Effector memory CD4-positive, alpha-beta T cell (primary cell): ENCODE measurements at places on chromosomes 6 and 20.

DNA sequence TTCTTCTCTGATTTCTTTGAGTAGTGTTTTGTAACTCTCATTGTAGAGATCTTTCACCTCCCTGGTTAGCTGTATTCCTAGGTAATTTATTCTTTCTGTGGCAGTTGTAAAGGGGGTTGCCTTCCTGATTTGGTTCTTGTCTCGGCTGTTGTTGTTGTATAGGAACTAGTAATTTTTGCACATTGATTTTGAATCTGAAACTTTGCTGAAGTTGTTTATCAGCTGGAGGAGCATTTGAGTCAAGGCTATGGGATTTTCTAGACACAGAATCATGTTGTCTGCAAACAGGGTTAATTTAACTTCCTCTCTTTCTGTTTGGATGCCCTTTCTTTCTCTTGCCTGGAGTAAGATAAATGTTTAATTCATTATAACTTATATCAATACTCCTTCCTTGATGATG, 86.4 kb downstream of the OLIG3 start:
- H3K27ac ChIP-seq, result no peak overlapping the region
- no peaks in the 10 kb centered on the region for H3K36me3 ChIP-seq
- no peaks in the 10 kb centered on the region for H3K4me1 ChIP-seq
- DNase-seq, result no peak
- H3K27me3 ChIP-seq, result no peaks in the 10 kb centered on the region
- H3K4me3 ChIP-seq, result no peak overlapping the region

DNA sequence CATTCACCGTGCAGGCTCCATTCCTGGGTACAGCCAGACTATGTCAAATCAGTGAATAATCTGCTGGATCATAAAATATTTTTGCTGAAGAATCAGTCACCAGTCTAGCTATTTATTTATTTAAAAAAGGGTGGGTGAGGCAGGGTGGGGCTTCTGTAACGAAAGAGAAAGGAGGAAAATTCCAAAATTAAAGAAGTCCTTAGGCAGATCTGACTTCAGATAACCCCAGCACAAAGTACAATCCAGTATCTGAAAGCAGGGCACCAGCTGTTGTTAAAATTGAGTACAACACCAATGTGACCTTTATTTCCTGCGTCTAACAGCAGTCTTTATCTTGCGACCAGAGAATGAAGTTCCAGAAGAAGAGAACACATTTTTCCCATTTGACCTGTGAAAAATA, 15.7 kb downstream of the FAM8A1 start:
- H3K36me3 ChIP-seq, result peaks cover 38% of the 10 kb centered on the region
- no peak overlapping the region for H3K4me3 ChIP-seq
- H3K27me3 ChIP-seq, result no peaks in the 10 kb centered on the region
- no peak for DNase-seq

- no peak overlapping the region for H3K4me3 ChIP-seq
- peaks cover 39% of the 10 kb centered on the region for H3K36me3 ChIP-seq
- no peak for DNase-seq
- H3K27ac ChIP-seq, result no peak overlapping the region
- no peaks in the 10 kb centered on the region for H3K4me1 ChIP-seq
Observed at GRCh38 chr20:51462566-51463276, 79.8 kb downstream of the NFATC2 start.

GRCh38 chr6:11093376-11093625, 333 bp upstream of the SMIM13 start:
- peak overlapping the region; percentile 92 for H3K27ac ChIP-seq
- DNase-seq, result no peak
- H3K27me3 ChIP-seq, result no peaks in the 10 kb centered on the region
- peaks cover 10% of the 10 kb centered on the region for H3K4me1 ChIP-seq
- no peaks in the 10 kb centered on the region for H3K36me3 ChIP-seq
- peak overlapping the region; percentile 97 for H3K4me3 ChIP-seq

DNA sequence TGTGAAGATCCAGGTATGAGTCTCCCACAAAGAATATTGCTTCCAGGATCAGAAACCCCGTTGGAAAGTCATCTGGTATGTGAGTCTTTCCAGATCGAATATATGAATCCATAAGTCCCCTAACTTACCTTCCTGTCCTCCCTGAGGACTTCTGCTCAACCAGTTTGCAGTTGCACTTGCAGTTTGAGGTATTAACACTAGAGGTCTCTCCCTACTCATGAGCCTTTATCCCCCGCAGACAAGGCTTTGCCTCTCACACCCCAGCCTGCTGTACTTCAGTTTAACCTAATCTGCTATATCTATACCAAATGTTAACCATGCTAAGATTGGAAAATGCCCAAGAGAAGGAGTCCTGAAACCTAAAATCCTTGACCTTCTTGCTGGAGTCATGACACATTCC, 135.3 kb upstream of the DEFB112 start:
- H3K4me3 ChIP-seq, result no peak overlapping the region
- no peak overlapping the region for H3K27ac ChIP-seq
- no peaks in the 10 kb centered on the region for H3K27me3 ChIP-seq
- no peak for DNase-seq

DNA sequence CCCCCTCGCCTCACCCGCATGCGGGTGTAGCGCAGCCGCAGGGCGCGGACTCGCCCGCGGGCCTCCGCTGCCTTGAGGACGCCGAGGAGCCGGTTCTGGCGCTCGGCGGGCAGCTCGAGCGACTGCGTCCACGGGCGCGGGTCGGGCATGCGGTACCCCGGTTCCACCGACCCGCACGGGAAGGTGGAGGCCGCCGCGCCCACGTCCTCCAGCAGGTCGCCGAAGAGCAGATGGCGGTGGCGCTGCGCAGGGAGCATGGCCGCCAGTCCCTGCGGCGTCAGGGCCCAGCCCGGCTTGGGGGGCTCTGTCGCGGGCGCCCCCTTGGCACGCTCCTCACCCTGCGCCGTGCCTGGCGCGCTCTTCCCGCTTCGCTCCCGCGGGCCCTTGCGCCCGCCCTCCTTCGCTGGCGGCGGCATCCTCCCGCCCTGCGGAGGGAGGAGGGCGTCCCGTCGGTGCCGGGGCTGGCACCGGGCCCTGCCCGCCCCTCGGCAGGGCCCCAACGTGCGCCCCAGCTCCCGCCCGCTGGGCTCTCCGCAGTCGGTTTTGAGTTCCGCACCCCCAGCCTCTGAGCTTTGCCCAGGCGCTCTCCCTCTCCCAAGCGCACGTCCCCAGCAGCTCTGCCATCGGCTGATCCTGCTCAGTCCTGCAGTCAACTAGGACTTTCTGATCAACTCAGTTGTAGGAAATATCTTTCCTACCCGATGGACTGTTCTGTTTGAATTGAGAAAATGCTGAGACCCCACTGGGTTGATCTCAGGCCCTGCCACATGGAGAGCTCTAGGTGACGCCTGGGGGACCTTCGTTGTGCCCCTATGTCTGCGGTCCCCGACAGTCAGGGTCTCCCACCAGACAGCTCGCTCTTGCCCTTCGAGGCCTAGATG, at the start of gene LKAAEAR1:
Gene LKAAEAR1 (minus strand): TSS at position 595 of the 881 bp plus-strand sequence. CDS start 179 bp downstream, at position 416.
- no peak within 1 kb of the TSS for H3K27ac ChIP-seq
- H3K36me3 ChIP-seq, result no peaks in the 10 kb centered on the region
- H3K27me3 ChIP-seq, result no peaks in the 10 kb centered on the region
- DNase-seq, result no peak
- H3K4me3 ChIP-seq, result peak within 1 kb of the TSS; percentile 55
- peaks cover 28% of the 10 kb centered on the region for H3K4me1 ChIP-seq

GRCh38 chr6:158780988-158781691, 38.0 kb downstream of the EZR start:
- peaks cover 89% of the 10 kb centered on the region for H3K36me3 ChIP-seq
- H3K4me1 ChIP-seq, result peaks cover 6% of the 10 kb centered on the region

DNA sequence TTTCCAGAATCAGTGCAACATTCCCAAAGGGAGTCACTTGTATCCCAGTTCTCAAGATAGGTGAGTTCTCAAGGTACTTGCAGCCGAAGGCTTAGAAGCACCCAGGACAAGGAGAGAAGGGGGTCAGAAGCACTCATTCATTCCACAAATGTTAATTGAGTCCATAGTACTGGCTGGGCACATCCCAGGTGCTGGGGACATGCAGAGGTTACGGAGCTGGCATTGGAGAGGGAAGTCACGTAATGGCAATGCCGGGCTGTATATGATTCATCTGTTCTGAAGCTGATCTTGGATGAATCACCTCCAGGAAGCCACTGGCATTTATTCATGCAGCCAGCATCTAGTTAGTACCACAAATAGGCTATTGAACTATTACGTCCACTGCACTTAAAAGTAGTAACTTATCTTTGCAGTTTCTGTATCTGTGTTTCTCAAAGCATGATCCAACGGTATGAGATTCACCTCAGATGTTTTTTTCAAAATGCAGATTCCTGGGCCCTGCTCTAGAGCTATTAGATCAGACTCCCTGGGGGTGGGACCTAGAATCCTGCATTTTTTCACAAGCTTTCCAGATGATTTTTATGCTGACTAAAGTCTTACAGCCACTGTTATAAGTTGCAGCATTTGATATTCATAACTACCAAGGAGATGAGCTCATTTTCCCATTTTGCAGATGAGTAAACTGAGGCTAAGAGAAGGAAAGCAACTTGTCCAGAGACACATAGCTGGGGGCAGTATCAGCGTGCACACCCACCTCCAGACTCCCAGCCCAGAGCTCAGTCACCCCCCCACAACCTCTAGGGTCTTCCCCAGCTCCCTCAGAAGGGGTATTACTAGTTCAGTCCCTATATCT, 44.1 kb upstream of the ID1 start:
- no peak overlapping the region for H3K27ac ChIP-seq
- H3K27me3 ChIP-seq, result no peaks in the 10 kb centered on the region
- H3K4me3 ChIP-seq, result no peak overlapping the region
- H3K4me1 ChIP-seq, result peaks cover 8% of the 10 kb centered on the region

DNA sequence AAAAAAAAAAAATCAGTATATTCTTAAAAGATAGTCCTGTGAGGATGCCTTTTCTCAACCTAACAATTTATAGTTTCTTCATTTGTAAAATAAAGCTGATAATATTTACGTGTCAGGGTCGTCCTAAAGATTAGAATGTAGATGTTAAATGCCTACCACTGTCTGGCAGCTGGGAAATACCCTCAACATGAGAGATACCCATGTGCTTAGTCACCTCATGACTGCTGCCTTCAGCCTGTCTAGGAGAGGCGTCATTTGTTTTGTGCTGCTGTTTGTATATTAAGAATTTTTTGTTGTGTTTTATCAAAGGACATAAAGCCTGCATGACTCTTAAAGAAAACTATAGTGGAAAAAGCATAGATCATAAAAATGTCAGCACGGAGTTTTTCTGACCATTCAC, 9.5 kb downstream of the FAM120B start:
- no peak for DNase-seq
- H3K27me3 ChIP-seq, result no peaks in the 10 kb centered on the region
- no peaks in the 10 kb centered on the region for H3K4me1 ChIP-seq
- no peak overlapping the region for H3K4me3 ChIP-seq
- no peak overlapping the region for H3K27ac ChIP-seq

DNA sequence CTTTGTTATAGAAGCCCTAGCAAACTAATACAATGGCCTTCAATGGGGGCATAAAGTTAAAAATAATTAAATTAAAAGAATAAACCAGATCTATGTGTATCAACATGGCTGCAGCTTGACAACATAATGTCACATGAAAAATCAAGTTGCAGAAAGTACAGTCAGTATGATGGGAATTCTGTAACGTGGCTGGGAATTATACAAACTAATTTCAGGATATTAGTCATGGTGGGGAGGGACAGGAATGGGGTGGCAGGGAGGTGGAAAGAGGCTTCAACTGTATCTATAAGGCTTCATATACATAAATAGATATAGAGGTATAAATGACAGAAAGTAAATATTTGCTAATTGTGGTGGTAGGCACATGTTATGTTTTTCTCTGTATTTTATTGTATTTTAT, 107.1 kb downstream of the UNC5CL start:
- H3K4me3 ChIP-seq, result no peak overlapping the region
- H3K27ac ChIP-seq, result no peak overlapping the region

- H3K4me1 ChIP-seq, result no peaks in the 10 kb centered on the region
- H3K27me3 ChIP-seq, result no peaks in the 10 kb centered on the region
- H3K4me3 ChIP-seq, result no peak overlapping the region
- H3K27ac ChIP-seq, result no peak overlapping the region
- peak; percentile 19 for DNase-seq
Observed at GRCh38 chr6:127302728-127303660, 36.3 kb downstream of the RNF146 start.

DNA sequence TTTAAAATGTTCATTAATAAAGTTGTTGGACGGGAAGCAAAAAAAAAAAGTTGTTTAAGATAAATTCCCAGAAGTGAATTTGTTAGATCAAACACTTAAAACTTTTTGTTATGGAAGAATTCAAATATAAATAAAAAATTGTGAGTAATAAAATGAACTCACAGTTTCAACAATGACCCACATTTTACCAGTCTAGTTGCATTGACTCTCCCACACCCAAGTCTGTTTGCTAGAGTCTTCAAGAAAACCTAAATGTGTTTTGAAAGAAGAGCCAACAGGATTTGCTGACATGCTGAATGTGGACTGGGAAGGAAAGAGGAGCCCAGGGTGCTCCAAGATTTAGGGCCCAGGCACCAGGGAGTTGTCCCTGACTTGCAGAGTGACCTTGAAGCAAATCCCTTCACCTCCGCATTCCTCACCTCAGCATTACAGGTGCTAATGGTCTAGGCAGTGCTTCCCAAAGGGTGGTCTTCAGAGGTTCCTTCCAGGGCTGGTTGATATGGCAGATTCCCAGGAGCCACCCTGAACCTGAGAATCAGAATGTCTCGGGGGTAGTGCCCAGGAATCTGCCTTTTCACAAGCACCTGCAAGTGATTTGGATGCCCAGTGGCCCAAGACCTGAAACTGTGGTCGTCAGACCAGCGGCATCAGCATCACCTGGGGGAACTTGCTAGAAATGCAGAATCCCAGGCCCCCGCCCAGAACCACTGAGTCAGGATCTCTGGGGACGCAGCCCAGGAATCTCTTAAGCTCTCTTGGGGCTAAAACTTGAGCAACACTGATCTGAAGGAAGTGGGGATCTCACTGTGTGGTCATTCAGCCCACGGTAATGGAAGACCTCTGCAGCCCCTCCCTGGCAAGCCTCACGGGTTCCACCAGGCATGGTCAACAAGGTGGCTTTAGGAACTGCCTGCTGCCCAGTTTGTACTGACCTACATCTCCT, 31.1 kb downstream of the POFUT1 start:
- H3K27me3 ChIP-seq, result no peaks in the 10 kb centered on the region
- no peak overlapping the region for H3K27ac ChIP-seq
- no peak overlapping the region for H3K4me3 ChIP-seq
- no peak for DNase-seq
- H3K4me1 ChIP-seq, result no peaks in the 10 kb centered on the region

GRCh38 chr6:169092375-169092774, 161.3 kb downstream of the THBS2 start:
- H3K27ac ChIP-seq, result no peak overlapping the region
- H3K4me1 ChIP-seq, result no peaks in the 10 kb centered on the region
- H3K27me3 ChIP-seq, result no peaks in the 10 kb centered on the region
- DNase-seq, result no peak
- H3K36me3 ChIP-seq, result no peaks in the 10 kb centered on the region

DNA sequence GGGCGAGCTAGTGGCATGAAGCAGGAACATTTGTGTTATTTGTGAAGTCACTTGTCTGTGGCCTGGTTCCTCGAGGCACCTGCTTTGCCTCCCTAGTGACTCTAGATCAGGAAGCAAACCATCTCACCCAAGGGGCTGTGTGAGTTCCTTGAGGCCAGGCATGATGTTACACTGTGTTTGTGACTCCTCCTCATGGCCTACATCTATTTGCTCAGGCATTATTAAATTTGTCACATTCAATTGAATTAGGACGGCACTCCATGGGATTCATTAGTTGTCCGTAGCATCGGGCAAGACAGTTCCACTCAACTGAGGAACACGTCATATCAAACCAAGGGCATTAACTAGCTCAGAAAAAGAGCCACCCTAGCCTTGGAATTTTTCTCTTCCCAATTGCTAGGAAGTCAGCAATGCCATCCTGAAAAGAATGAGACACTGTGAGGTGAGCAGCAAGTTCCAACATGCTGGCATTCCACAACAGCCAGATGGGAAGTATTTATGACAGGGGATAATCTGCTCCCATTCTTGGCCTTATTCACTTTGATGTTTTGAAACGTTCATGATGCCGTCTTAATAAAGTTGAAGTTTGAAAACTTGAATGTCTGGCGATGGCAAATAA, 17.2 kb downstream of the TMEM200A start:
- DNase-seq, result no peak
- peaks cover 17% of the 10 kb centered on the region for H3K4me1 ChIP-seq
- no peak overlapping the region for H3K4me3 ChIP-seq
- H3K27me3 ChIP-seq, result no peaks in the 10 kb centered on the region
